Activated CD4-positive, CD25-positive, alpha-beta regulatory T cell treated with anti-CD3 and anti-CD28 coated beads, Interleukin-2, amount 50 U/mL, for 24 hours (primary cell): ENCODE measurements at places on chromosomes 6 and 20.

- ATAC-seq = no peak
Observed at GRCh38 chr6:100463630-100464161, 1.0 kb downstream of the SIM1 start.

- peak; percentile 8 for ATAC-seq
Observed at GRCh38 chr20:62064770-62065673, 659 bp downstream of the TAF4 start.

DNA sequence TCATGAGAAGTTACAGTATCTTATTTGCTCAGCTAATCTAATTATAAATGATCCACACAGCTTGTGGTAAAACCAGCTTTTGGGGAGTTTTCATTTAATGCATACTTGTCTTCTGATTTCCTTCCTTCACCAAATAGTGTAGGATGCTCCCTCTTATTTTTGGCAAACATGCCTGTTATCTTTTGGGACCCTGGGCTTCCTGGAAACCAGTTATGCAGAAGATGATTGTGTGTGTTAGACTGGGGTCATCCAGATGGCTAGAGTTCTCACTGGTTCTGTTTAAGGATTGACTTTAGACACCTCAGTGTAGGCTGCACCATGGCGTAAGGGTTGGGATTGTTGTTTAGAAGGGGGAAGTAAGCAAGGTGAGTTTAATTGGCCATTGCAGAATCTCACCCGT, 61.3 kb downstream of the PTPN1 start:
- ATAC-seq = no peak

DNA sequence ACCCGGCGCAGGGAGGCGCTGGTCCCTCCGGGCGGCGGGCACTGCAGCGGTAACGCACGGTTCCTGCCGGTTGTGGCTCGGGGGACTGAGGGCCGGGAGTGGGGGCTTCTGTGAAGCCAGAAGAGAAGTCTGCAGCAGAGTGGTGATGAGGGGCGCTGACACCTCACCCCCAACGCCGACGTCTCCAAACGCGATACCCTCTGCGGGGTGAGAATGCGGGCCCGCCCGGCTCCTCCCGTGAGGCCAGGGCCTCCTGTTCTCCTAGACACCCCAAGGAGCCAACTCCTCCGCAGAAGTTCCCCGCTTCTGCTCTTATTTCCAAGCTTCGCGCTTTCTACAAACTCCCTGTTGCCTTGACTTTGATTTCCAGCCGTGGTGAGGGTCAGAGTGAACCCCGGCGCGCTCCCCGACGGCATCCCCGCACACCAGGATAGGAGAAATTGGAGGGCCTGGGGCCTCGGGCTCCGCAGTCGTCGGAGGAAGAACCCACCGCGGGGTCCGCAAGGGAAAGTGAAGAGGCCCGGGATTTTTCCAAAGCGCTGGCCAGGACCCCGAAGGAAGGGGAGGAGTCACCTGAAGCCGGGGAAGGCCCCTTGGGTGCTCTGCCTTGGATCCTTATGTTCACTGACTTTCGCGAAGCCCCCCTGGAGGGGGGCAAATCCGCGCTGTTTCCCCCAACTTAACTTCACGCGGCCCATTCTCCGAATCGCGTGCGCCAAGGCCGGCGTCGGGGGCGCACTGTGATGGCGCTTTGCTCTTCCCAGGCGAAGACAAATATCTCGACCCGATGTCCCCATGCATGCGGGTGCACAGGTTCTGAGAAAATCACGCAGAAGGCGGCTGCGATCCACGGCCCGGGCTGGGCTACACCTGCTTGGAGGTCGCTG, 3.1 kb upstream of the INSM1 start:
- no peak for ATAC-seq

DNA sequence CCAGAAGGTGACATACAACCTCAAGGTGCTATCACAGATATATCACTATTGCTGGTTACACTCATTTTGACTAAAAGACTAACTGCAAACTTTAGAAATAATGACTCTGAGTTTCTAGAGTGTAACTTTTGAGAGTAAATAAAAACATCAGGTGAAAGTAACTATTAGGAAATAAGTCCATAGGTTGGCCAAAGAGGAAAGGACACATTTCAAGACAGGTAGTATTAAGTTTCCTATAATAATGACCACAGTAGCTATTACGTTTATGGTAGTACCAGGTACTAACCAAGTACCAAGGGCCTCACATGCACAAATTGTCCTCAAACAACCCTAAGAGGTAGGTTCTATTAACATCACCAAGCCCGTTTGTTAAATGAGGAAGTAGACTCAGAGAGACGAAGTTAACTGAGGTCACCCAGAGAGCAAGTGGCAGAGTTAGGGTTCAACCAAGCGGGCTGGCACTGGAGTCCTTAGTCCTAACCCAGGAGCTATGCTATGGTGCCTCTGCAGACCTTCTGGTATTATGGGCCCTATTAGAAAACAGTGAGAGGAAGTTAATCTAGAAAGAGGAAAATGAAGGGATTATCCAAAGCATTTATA, 36.8 kb downstream of the HEBP2 start:
- ATAC-seq = no peak

GRCh38 chr6:81772741-81773140, 20.3 kb upstream of the TENT5A start:
- ATAC-seq = peak; percentile 56

GRCh38 chr20:43558412-43559146, at the start of gene SGK2:
Gene SGK2, plus strand, starts transcription at chr20:43559027. Its CDS starts 7,469 bp downstream, at chr20:43566496.
- no peak for ATAC-seq

- ATAC-seq = no peak
Observed at GRCh38 chr6:113350461-113350860, 506.7 kb upstream of the MARCKS start.

DNA sequence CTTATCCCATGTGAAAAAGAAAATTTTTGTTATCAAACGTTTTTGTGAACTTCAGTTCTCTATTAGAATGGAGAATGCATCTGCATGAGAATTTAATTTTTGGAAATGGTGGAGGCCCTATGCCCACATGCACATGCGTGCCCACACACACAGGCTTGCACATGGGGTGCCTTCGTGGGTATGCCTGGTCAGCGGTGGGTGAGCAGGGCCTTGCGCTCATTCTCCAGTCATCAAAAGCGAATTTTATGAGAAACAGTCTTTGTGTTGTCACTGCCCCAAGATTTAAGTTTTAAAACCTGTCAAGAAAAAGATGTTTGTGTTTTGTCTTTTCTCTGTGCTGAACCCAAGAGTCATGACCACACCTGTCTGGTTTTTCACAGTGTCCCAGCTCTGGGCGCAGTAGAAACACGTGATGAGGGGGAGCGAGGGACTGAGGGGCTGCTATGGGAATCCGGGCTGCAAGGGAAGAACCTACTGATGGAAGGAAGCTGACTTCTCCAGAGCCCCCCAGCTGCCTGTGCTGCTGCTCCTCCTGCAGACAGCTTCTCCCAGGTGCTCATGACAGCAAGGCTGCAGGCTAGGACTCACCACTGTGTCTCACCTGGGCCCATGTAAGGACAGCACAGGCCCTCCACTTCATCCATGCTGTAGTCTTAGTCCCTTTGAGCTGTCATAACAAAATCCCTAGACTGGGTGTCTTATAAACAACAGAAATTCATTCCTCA, 153.6 kb downstream of the SYCP2 start:
- ATAC-seq = no peak

DNA sequence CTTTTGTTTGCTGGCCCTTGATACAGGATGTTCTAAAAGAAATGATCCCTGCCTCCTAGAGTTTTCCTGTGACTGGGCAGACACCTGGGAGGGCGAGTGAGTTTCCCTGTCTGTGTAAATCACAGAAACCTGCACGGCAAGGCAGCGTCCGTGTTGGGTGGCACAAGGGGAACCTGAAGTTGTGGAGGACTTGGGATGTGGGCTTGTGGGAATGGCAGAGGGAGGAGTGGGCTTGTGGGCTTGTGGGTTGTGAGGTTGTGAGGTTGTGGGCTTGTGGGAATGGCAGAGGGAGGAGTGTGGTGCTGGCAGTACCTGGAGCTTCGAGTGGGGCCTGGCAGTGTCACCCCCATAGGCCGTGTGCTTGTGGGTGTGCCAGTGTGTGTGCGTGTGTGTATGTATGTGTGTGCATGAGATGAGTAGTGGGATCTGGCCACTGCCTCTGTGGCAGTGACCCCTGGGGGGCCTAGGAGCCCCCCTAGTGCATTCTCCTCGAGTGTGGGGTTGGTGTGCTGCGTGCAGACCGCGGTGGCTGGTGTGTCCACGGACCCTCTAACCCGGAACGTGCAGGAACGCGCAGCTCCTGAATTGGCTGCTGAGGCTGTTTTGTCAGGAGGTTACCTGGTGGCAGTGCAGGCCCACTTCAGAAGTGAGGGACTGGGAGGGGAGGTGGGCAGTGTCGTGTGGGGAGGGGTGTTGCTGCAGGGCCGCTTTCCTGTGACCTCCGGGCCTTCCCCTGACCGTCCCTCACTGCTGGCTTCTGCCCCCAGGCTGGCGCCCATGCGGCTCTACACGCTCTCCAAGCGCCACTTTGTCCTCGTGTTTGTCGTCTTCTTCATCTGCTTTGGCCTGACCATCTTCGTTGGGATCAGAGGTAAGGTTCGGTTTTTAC, 13.0 kb downstream of the TMEM181 start:
- ATAC-seq = no peak

DNA sequence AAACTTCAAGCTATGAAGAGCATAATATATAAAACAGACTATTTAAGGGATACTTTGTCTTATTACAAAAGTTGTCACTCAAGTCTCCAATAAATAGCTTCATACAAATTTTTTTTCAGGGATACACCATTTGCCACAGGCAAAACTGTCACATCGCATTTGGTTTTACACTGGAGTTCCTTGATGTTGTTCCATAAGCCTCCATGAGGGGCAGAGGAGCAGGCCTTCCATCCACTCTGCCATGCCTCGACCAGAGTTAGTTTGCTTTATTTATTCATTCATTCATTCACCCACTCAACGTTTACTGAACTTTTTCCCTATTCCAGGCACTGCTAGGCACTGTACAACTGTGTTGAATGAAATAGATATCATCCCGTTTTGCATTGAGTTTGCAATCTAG, 246.6 kb downstream of the PHF3 start:
- ATAC-seq = no peak

GRCh38 chr6:20589266-20589665, 55.0 kb downstream of the CDKAL1 start:
- no peak for ATAC-seq

DNA sequence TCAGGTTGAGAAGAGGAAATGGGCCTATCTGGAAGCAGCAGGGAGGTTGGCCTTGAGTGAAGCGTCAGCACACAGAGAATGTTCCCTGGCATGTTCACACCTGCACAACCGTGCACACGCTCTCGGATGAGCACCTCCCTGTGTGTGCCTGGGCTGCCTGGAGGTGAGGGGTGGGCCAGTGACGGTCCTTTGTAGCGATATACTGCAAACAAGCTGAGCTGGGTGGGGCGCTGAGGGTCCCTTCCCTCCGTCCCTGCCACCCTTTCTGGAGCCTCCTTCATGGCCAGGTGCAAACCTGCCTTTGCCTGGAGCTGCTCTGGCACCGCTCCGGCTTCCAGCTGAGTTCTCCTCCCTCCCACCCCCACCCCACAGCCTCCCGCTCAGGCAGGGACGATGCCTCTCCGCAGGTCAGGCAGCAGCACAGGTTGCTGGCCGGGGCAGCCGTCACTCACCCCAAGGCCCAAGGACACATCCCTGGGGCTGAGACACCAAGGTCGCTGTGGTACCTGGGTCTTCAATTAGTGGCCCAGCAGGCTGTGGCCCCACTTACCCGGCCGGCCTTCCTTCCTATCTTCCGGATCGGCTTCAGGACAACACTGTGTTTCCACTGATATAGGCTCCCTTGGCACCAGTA, 111.6 kb downstream of the ERMARD start:
- ATAC-seq = no peak

GRCh38 chr6:109240370-109241084, 141.7 kb downstream of the CD164 start:
- ATAC-seq = no peak

DNA sequence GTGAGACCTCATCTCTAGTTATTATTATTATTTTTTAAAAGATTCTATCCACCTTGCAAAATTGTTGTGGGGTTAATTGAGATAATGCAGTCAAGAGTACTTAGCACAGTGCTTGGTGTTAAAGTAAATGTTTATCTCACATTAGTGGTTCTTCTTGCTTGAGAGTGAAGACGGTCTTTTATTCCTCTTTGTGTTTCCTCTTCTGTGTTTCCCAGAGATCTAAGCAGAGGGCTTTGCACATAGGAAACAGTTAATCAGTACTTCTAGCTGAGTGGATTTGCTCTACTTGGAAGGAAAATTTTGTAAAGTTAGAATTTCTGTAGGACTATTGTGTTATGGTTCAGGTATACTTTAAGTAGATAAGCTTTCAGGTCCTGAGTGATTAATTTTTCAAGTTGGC, 3.5 kb downstream of the ARMC2 start:
- ATAC-seq = no peak

GRCh38 chr6:56073315-56073714, 174.1 kb downstream of the COL21A1 start:
- ATAC-seq = no peak

- ATAC-seq = no peak
Observed at GRCh38 chr20:3672547-3673171, 9.2 kb downstream of the ADAM33 start.

- ATAC-seq = no peak
Observed at GRCh38 chr6:37225350-37226169, 32.0 kb upstream of the TBC1D22B start.

GRCh38 chr20:14313341-14314020, 23.9 kb downstream of the FLRT3 start:
- no peak for ATAC-seq

GRCh38 chr6:42243046-42243445, 25.4 kb upstream of the MRPS10 start:
- ATAC-seq = no peak

GRCh38 chr20:42191140-42191860, 573.1 kb upstream of the CHD6 start:
- ATAC-seq = no peak

GRCh38 chr6:5054245-5054873, 30.8 kb upstream of the PPP1R3G start:
- no peak for ATAC-seq

- peak; percentile 65 for ATAC-seq
Observed at GRCh38 chr20:45301824-45302271, 4.8 kb upstream of the RBPJL start.

GRCh38 chr6:90304308-90304707, 7.7 kb upstream of the BACH2 start:
- ATAC-seq = no peak

GRCh38 chr6:22313796-22314195, 17.0 kb upstream of the PRL start:
- no peak for ATAC-seq

- no peak for ATAC-seq
Observed at GRCh38 chr20:23331450-23332350, 18.9 kb upstream of the NXT1 start.
